ENCODE measurements at places on chromosomes 7 and 10. TPM values are rescaled to one million over a fixed set of nuclear protein-coding genes. Genes with fewer than 3 reads are reported as not detected.

The CALU gene
- total RNA-seq, result 625 TPM

The PKD2L1 gene
- not detected for total RNA-seq

The C10orf62 gene
- total RNA-seq, result not detected

The HMX2 gene
- not detected for total RNA-seq

The AKR1C1 gene
- 116 TPM for total RNA-seq

The ANKRD16 gene
- total RNA-seq, result 14.0 TPM

The GHRHR gene
- total RNA-seq, result not detected

The NAT16 gene
- total RNA-seq, result not detected

The DLD gene
- 85.7 TPM for total RNA-seq

The CCDC172 gene
- total RNA-seq, result not detected

The SORCS1 gene
- not detected for total RNA-seq

The GSTO2 gene
- total RNA-seq, result 3.4 TPM

The RTKN2 gene
- total RNA-seq, result 11.9 TPM

The SLC16A12 gene
- total RNA-seq, result 0.90 TPM

The CPN1 gene
- not detected for total RNA-seq

The MBLAC1 gene
- 1.9 TPM for total RNA-seq

The AGBL3 gene
- total RNA-seq, result 0.41 TPM

The NUTM2E gene
- total RNA-seq, result not detected

The MKRN1 gene
- 52.6 TPM for total RNA-seq

The ATOH7 gene
- not detected for total RNA-seq

The AOAH gene
- 0.74 TPM for total RNA-seq

The ZPBP gene
- total RNA-seq, result not detected

The MYOZ1 gene
- not detected for total RNA-seq

The FAM237B gene
- not detected for total RNA-seq

The SNX13 gene
- total RNA-seq, result 63.7 TPM

The ZSCAN25 gene
- total RNA-seq, result 8.1 TPM

The CCL24 gene
- not detected for total RNA-seq

The ARHGAP22 gene
- total RNA-seq, result 60.2 TPM

The PDZD8 gene
- 42.2 TPM for total RNA-seq

The ST8SIA6 gene
- total RNA-seq, result 0.09 TPM

The DGKB gene
- total RNA-seq, result 0.36 TPM

The LRRC18 gene
- total RNA-seq, result not detected

The UTF1 gene
- total RNA-seq, result not detected

The PYROXD2 gene
- total RNA-seq, result 10.2 TPM

The BTBD16 gene
- 0.09 TPM for total RNA-seq

The TUBAL3 gene
- not detected for total RNA-seq

The NDUFA5 gene
- 35.8 TPM for total RNA-seq

The ARHGAP21 gene
- 113 TPM for total RNA-seq

The HOXA10 gene
- 0.08 TPM for total RNA-seq

The OR13A1 gene
- not detected for total RNA-seq

Data from fibroblast of the aortic adventitia (primary cell).